ENCODE measurements at places on chromosomes 5 and 9.

DNA sequence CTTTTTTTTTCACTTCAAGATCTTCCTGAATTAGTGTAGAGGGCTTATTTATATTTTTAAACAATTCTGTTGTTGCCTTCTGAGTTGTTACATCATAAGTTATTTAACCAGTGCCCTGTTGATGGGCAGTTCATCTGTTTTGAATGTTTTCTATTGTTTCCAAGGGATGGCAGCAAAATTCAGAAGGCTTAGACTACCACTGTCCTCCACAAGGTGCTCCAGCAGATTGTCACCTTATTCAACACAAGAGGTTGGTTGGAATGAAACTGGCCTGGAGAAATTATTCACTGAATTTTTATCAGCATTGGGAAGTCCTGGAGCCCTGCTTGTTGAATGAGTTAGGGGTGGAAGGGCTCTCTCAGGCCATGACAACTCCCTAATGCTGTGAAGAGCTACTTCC is 1.3 kb upstream of the KLHL9 start:
- no peak for DNase-seq

GRCh38 chr5:137603891-137604290 is 104.8 kb upstream of the SPOCK1 start:
- no peak for DNase-seq

GRCh38 chr9:406886-407654 is 192.4 kb downstream of the DOCK8 start:
- no peak for DNase-seq

- peak; percentile 38 for DNase-seq
Observed at GRCh38 chr9:70111042-70111602, 67.5 kb downstream of the MAMDC2 start.

- DNase-seq = no peak
Observed at GRCh38 chr9:123438321-123438720, 82.3 kb downstream of the CRB2 start.

GRCh38 chr9:114532561-114533237 is 27.4 kb upstream of the WHRN start:
- DNase-seq = no peak
